ENCODE measurements at places on chromosomes 2 and 18.

- DNase-seq: no peak
Observed at GRCh38 chr2:240603846-240604245, 17.3 kb downstream of the CAPN10 start.

- no peak for DNase-seq
Observed at GRCh38 chr2:20421336-20421987, 25.4 kb upstream of the RHOB start.

DNA sequence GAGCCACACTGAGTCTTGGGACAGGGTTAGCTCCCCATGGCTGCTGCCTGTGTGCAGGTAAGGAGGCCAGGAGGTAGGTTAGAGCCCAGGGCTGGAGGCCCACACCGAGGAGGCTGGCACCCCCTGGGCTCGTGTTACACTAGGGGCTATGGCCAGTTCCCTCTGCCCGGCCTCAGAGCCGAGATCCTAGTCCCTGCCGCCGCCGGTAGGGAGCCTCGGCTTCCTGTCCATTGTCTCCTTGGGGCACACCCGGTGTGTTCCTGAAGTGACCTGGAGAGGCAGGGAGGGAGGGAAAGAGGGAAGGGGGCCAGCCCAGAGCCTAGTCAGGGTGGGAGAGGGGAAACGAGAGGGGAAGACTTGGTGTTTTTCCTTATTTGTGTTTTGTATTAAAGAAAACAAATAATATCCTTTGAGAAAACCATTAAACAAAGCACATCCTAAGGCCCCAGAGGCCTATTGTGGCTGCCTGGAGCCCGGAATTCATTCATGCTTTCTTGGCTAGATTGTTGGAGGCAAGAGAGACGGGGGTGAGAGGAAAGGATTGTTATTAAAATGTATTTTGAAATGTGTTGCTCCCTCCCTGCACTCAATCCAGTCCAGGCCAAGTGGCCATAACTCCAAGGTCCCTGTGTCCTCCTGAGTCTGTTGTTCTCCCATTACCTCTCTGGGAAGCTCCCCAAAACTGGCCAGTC, 170.7 kb downstream of the CTIF start:
- no peak for DNase-seq

- DNase-seq: no peak
Observed at GRCh38 chr2:24495451-24495850, 4.4 kb downstream of the NCOA1 start.

DNA sequence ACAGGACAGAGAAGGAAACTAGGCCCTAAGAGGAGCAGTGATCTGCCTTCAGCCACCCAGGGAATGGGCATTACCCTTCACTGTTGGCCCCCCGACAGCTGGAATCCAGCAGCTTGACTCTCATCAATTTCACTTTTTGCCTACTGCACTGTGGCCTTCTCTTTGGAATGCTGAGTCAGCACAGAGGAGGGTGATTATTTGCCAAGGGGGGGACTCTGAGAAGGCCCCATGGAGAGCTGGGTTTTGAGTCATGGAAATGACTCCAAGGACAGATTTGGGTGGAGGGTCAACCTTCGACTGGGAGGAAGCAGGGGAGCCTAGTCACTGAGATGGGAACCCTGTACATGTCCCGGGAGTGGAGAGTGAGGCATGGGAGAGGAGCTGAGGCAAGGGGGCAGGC, 38.1 kb upstream of the NTSR2 start:
- no peak for DNase-seq

GRCh38 chr2:196234672-196235071, 63.3 kb upstream of the STK17B start:
- peak; percentile 5 for DNase-seq

GRCh38 chr2:17813010-17813741, 3.1 kb upstream of the MSGN1 start:
- DNase-seq: no peak

DNA sequence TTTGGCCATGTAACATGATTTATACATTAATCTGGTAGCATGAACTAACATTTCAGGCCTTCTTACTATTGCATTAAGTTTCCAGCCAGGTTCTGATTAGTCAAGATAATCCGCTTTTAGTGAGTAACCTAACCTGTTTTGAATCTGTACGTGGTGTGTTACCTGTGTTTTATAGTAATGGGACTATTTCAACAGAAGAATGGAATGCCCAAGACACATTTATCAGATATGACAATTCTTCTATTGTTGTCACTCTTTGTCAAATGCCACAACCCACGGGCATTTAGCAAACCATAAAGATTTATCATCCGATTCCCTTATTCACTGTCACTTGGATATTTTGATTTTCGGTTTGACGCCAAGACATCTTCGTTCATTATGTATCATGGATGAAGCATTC, 117.9 kb downstream of the ETAA1 start:
- DNase-seq: no peak

DNA sequence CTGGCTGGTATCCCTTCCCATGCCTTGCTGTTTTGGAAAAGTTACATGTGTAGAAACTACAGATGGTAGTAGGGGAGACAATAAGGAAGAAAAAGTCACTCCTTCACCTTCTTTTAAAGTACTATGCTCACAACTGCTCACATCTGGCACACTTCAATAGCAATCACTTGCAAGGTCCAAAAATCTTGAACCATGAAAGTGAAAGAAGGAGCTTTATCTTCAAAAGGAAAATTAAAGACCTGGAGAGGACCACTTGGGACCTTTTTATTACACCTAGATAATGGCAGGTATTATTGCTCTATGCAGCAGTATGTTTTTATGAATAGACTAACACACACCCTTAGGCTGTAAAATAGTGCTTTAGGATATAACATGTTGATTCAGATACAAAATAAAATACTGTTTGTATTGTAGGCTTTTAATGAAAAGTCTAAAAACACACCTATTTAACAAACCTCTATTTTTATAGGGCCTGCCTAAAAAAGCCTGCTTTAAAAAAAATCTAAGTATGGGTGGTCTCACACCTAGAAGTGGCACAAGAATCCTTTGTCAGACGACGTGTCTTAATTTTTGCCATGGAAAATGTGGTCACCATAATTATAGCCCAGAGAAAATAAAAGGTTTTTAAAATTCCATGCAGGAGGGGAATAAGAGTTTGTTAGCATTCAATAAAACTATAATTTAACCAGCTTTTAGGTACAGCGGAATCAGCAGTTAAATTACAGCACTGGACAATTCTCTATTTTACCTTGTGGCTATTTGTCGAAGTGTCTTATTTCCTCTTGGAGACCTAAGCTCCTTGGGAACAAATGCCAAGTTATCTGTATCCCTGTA, 124.0 kb downstream of the BCL2 start:
- no peak for DNase-seq

GRCh38 chr2:98140210-98140609, 53.2 kb downstream of the VWA3B start:
- no peak for DNase-seq

GRCh38 chr2:28833740-28834470, 23.3 kb downstream of the SPDYA start:
- DNase-seq: no peak

DNA sequence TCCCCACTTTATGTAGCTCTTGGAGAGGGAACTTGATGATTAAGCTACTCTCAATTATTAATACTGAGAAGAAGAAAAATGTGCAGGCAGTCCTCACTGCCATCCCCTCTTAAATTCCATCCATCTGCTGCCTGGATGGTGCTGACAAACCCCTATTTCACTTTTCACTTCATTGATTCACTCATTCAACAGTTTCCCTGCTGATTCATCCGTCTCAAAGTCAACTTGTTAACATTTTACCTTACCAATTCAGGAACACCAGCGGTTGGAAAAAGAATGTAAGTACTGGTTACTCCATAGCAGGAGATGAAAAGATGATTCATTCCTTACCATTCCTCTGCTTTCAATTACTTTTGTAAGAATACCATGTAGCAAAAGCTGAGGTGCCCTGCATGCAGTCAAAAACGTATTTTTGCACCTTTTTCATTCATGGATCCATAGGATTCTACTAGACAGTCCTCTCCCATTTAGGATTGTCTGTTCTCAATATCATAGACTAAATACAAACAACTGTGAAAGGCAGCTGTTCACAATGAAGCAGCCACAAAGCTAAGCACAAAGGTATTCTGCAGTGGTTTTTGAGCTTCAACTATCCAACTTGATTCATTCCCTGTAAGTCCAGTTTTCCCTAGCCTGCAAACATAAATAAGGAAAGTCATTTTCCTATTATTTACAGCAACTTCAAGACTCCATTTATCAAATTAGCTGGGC, 262.0 kb downstream of the MREG start:
- DNase-seq: no peak

DNA sequence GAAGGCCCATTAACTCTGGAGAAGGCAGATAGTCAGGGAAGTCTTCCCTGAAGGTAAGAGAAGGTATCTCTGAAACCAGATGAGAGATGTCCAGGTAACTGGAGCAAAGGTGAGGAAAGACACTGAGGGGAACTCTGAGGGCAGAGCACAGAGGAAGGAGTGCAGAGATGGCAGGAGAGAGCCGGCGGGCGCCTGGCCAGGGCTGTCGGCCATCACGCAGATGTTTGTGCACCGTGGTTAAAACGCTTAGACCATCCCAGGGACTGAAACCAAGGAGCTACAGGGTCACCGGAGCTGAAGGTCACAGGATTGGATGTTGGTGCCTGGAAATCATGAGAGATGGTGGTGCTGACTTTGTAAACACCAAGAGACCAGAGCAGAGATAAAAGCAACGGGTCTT, 55.4 kb downstream of the LAMA1 start:
- no peak for DNase-seq

- DNase-seq: no peak
Observed at GRCh38 chr2:187541086-187542085, 12.8 kb downstream of the TFPI start.

GRCh38 chr2:191657977-191658376, 20.0 kb upstream of the NABP1 start:
- no peak for DNase-seq

DNA sequence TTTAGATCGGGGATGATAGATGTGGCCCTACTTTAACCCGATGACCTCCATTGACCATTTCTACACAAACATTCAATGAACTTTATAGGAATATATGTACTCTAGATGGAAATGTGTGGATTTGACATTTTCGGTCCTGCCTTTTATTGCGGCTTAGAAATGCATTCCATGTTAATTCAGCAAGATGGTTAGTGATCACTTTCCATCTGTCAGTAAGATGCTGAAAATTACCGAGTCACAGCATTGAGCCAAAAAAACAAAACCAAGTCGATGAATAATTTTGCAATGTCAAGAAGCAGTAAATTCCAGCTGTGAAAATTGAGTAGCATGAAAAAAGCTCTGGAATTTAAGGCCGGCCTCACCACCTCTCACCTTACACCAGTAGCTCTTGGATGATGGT, 1642.6 kb upstream of the NXPH2 start:
- no peak for DNase-seq

DNA sequence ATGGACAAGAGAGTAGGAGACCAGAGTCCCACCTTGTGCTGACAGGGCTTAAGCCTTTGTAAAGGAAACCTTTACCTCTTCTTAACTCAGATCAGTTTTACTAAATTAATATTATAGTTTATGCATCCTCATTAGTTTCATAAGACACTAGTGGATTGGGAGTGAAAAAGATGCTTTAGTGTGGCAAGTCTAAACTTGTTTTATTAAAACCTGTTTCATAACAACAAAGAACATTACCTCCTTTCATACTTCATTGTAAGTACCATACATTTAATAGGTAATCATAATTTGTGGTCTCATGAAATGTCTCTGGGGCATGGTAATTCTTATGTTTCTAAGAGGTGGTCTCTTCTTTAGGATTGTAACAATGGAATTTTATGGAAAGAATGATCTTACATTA, 63.4 kb downstream of the PIKFYVE start:
- DNase-seq: no peak

DNA sequence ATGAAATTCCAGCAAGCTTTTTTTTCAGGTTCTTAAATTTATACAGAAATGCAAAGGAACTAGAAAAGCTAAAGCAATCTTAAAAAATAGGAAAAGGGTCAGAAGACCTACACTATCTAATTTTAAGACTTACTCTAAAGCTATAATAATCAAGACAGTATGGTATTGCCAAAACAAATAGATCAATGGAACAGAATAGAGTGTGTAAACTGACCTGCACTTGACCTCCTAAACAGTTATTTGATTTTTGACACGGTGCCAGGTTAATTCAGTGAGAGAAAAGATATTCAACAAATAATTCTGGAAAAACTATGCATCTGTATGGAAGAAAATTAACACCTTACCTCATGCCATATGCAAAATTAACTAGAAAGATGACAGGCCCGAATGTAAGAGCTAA, 73.6 kb downstream of the OLA1 start:
- DNase-seq: no peak

DNA sequence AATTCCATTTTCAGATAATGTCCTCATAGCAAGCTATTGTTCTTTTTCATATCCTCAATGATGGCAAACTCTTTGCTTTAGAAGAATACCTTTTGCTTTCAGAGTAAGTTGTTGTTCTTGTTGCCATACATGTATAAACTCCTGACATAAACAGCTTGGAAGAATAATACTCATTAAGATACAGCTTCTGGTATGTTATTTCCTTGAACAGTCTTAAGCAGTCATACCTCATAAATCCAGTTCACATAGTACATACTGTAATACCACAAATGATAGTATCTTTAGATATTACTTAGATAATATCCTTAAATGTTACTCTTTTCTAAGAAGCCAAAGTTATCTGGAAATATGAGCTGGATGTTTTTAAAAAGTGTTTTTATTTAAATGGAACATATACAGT, 23.2 kb downstream of the METTL8 start:
- DNase-seq: no peak

DNA sequence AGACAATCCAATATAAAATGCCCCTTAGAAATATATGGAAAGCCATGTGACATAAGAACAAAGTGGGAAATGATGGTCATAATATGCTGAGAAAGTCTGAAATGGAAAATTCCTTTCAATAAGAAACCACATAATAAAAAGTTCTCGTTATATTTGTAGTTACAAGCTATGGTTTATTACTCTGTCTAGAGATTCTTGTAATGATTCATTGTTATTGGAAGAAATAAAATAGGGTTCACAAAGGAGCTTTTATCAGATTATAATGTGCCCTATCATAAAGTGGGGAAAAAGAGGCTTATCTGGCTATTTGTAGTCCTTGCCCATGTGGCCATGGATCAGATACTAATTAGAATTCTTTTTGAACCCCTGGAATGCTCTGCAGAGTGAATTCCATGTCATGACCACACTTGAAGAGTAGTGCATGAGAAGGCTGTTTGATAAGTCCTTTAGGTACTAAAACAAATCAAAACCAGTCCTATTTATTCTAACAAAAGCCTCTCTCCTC, 420.7 kb upstream of the NRP2 start:
- no peak for DNase-seq

GRCh38 chr18:51038110-51038509, 8.1 kb downstream of the SMAD4 start:
- no peak for DNase-seq

- no peak for DNase-seq
Observed at GRCh38 chr2:64447317-64448040, 6.5 kb upstream of the LGALSL start.

GRCh38 chr2:102103992-102104871, 38.3 kb upstream of the IL1R1 start:
- no peak for DNase-seq

Data from activated naive CD4-positive, alpha-beta T cell (primary cell).